ENCODE measurements at places on chromosomes 12 and 14.

- no peak for DNase-seq
Observed at GRCh38 chr14:87066221-87066817, 926.7 kb downstream of the GALC start.

DNA sequence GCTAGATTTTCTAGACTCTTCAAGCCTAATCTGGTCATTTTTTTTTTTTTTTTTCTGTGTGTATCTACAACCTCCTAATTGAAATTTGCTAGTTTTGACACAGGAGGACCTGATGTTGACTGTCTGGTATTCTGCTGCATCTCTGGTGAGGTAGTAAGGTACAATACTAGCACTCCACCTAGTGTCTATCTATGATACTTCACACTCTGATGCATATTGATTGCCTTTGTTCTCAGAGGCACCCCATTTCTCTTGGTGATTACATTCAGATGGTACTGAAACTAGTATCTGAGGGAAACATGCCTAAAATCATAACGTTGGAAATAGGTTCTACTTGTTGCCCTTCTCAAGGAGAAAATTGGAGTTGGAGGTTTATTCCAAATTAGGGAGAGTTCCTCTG, 930.5 kb upstream of the NOVA1 start:
- no peak for DNase-seq

- no peak for DNase-seq
Observed at GRCh38 chr12:66189486-66189843, 451 bp downstream of the IRAK3 start.

GRCh38 chr12:65997056-65997455, 133.5 kb downstream of the LLPH start:
- DNase-seq, result no peak

DNA sequence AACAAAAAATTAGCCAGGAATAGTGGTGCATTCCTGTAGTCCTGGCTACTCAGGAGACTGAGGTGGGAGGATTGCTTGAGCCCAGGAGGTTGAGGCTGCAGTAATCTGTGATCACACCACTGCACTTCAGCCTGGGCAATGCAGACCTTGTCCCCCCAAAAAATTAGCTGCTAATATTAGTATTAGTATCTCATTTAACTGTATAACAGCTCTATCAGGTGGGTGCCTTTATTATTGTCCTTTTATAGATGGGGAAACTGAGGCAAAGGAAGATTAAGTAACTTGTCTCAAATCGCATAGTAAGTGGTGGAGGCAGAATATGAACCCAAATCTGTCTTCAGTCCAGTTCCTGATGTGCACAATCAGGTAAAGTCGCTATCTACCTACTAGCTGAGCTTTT, 142.3 kb upstream of the CRY1 start:
- no peak for DNase-seq

GRCh38 chr12:67504026-67504425, 144.5 kb upstream of the DYRK2 start:
- DNase-seq, result no peak

DNA sequence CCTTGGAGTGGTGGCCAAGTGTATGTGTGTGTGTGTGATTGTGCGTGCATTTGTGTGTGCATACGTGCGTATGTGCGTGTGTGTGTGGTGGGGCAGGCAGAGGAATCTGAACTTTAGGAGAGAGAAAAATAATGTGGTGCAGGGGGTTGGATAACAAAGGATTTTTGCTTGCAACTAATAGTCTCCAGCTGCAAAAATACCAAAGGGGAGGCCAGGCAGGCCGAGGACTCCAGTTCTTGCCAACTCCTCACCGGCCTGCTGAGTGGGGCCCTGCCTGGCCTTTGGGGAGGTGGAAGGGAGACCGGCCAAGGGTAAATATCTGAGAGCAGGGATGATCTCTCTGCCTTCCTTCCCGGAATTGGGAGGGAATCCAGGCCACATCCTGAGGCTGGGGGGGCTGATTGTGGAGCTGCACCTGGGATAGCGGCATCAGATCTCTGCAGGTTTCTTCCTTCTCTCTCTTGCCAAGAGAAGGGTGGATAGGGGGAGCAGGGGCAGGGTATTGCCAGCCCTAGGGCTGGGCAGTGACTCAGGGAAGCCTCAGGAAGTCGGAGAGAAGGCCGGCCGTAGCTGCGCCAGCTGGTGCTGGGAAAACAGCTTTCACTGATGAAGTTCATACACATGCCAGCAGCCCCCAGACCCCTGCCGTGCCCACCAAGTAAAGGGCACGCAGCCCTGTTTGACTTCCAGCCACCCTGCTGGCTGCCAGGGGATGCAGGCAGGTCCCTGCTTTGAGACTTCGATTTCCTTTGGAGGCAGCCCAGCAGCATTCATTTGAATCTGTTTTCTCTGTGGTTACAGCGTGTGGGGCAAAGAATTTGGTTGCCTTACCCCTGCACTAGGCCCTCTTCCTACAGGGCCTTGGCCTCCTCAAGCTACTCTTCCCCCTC, 4.6 kb upstream of the LRP1-AS start:
- DNase-seq, result no peak
